SW 1271 (cell line): ENCODE measurements at places on chromosomes 2 and 18.

- no peak for DNase-seq
Measured at GRCh38 chr2:239856620-239857285, 168.4 kb downstream of the NDUFA10 start.

GRCh38 chr18:6785001-6785400, 55.5 kb downstream of the ARHGAP28 start:
- no peak for DNase-seq

GRCh38 chr2:144876013-144876412, 356.1 kb upstream of the ZEB2 start:
- DNase-seq = no peak

- DNase-seq = no peak
Measured at GRCh38 chr2:165969227-165969626, 15.7 kb upstream of the TTC21B start.

GRCh38 chr2:41709702-41710599, 337.9 kb upstream of the PKDCC start:
- DNase-seq = no peak

DNA sequence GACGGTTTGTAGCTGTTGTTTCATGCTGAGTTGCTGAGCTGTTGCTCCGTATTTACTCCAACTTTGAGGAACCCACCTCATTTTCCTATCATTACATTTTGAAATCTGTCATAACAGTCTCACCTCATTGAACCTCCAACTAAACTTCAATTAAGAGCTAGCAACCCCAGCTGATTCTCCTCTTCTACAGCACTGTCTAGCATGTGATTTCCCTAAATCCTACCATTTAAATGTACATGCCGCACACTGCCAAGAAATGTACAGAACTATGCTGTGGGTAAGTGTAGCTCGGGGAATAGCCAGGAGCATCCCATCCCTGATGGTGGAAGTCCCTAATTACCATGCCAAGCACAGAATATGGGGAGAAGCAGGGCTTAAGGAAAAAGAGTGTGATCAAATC, 299.9 kb downstream of the AFF3 start:
- no peak for DNase-seq

DNA sequence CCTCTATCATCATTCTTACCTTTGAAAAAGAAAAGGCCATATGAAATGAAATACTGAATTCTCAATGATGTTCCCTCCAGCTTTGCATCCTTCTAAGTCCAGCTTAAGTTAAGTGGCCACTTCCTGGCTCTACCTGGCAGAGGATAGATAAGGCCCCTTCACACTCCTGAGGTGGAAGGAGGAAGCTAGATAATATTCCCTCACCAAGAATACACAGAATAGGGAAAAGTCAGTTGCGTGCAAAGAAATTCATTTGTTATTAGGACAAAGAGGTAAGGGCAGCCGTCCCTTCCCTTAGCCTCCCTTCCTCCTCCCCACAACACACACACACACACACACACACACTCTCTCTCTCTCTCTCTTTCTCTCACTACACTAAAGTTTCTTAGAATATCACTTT, 37.5 kb downstream of the OLA1 start:
- no peak for DNase-seq

DNA sequence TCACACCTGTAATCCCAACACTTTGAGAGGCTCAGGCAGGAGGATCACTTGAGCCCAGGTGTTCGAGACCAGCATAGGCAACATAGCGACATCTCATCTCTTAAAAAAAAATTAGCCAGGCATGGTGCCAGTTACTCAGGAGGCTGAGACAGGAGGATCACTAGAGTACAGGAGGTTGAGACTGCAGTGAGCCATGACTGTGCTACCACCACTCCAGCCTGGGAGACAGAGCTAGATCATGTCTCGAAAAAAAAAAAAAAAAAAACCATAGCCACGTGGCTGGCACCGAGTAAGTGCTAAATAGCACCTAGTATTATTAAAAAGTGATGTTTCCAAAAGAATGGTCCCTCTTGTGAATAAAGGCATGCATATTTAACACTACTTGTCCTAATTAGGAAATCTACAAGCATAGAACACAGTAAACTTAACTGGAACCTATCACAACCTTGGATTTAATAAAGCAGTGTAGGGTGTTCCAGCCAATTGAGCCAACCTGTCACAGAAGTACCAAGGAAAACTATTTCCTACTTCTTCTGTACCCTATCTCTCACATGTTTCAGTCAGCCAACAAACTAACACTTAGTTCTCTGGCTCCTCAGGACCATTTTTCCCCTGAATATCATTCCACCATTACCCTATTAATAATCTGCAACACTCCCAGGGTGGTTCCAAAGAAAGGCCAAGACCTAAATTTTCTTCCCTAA, 8.8 kb downstream of the RAB1A start:
- DNase-seq = no peak

- no peak for DNase-seq
Measured at GRCh38 chr2:9093324-9093723, 89.8 kb upstream of the MBOAT2 start.

GRCh38 chr2:101976891-101977290, 14.9 kb upstream of the IL1R2 start:
- no peak for DNase-seq

- DNase-seq = no peak
Measured at GRCh38 chr2:45814951-45815621, 163.6 kb downstream of the PRKCE start.

- no peak for DNase-seq
Measured at GRCh38 chr18:21105936-21106335, 5.7 kb downstream of the ROCK1 start.

- no peak for DNase-seq
Measured at GRCh38 chr2:189254268-189254883, 74.8 kb upstream of the COL5A2 start.

- peak; percentile 6 for DNase-seq
Measured at GRCh38 chr2:102801098-102801718, 39.4 kb downstream of the TMEM182 start.

DNA sequence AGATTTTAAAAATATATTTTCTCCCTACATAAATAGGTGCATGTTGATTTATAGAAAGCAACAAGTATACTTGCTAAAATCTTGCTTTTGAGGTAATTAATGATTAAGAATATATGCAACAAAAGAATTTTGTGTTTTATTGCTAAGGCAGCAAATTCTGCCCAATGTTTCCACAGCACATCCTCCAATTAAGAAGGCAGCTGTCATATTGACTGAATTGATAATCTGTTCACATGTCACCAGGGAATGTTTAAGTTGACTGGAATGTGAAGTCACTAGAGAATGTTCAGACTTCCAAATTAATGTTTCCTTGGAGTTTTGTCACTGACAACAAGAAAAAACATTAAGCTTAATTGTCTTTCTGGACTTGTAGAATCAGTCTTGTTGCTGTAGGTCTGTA, 1602.7 kb upstream of the SLC39A10 start:
- no peak for DNase-seq

- no peak for DNase-seq
Measured at GRCh38 chr2:152532241-152532640, 185.0 kb downstream of the PRPF40A start.

DNA sequence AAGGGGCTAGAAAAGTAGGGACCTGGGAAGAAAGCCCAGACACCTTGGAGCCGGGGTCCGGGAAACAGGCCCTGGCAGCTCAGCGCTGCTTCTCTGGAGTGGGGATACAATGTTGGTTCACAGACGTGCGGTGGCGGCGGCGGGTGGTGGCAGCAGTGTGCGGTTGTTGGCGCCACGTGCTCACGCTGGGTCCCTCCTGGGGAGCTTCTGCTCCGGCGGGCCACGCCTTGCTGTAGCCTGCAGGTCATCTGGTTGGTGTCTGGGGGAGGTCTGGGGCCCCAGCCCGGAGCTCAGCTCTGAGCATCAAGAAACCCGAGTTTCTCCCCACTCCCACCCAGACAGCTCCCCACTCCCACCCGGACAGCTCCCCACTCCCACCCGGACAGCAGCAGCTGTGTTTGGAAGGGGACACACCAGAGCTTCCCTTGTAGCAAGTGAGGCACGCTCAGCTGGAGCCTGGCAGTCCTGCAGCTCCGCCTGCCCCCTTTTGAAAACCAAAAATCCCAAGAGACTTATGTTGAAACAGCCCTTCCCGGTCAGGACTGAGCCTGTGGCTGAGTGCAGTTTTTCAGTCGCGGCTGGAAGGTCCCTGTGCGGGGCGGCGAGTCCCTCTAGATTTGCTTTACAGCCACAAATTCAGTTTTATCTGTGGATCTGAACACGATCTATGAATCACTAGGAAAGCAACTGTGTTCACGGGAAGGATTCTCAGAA, 46.9 kb downstream of the NFATC1 start:
- DNase-seq = no peak

DNA sequence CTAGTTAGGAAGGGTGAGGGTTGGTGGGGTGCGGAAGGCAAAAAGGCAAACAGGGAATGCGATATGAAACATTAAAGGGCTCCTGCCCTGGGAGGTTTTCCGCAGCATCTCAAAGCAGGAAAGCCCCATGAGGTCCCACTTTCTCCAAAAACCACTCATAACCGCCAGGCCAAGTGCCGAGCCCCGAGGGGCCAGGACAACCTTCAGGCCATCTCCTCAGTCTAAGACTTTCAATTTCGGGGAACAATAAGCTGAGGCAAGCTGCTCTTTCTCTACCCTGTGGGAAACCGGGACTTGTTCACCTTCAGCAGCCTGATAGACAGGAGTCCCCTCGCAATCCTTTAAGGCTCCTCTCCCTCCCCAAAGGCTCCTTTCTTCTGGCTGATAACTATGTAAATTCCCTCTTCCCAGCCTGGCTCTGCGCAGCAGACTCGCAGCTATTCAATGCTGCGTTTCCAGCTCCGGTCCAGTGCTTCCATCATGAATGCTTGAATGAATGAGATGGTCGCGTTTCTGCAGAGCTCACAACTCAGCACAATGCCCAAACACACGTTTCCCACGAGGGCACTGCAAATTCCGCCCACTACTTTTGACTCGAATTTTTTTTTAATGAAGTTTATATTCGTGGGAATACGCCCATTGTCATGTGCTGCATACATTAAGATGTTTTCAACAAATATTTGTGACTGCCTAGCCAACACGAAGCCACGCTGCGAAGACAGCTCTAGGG, 1.4 kb downstream of the LAMA1 start:
- DNase-seq = no peak

DNA sequence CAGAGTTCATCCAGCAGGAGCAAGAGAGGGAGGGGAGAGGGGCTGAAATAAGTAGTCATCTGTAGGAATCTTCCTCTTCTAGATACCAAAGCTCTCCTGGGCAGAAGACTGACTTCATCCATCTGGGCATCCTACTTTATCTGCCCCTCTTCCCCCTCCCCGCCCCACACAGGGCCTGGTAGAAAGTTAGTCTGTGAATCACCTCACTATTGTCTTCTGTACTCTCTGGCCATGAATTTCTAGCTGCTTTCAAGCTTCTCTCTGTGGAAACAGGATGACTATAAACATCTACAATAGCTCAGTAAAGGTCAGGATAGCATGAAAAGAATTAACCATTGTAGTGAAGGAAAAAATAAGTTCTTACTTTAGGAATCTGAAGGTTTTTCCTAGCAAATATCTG, 47.7 kb upstream of the RNU4ATAC start:
- DNase-seq = no peak
